Fibroblast of skin of abdomen (primary cell): ENCODE measurements at places on chromosomes 5 and 9.

DNA sequence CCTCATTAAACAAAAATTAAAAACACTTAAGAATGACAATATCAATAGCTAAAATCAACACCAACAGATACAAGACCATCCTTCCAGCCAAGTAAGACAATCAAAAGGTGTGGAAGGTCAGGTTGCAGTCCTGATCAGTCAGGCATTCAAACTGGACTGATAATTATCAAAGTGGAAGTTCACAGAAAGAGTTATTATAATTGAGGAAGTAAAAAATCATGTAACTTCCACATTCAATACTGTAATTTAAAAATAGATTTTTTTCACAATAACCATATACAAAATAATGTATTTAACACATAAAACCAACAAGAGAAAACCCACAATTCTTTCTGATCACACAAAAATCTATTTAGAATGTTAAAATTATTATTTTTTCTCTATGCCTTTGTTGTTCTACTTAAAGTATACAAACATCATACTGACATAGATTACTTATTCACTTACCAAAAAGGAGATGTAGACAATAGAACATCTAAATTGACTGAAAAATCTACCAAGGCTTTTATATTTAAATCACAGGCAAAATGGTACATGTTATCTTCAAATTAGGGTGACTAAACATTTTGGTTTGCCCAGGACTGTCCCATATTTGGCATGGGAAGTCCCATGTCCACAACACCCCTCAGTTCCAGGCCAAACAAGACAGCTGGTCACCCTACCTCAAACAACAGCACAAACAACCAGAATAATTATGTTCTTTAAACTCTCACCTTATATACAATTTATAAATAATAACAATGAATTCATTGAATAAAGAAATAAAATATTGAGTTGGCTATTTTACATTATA, 142.5 kb upstream of the SLC24A2 start:
- DNase-seq: no peak

DNA sequence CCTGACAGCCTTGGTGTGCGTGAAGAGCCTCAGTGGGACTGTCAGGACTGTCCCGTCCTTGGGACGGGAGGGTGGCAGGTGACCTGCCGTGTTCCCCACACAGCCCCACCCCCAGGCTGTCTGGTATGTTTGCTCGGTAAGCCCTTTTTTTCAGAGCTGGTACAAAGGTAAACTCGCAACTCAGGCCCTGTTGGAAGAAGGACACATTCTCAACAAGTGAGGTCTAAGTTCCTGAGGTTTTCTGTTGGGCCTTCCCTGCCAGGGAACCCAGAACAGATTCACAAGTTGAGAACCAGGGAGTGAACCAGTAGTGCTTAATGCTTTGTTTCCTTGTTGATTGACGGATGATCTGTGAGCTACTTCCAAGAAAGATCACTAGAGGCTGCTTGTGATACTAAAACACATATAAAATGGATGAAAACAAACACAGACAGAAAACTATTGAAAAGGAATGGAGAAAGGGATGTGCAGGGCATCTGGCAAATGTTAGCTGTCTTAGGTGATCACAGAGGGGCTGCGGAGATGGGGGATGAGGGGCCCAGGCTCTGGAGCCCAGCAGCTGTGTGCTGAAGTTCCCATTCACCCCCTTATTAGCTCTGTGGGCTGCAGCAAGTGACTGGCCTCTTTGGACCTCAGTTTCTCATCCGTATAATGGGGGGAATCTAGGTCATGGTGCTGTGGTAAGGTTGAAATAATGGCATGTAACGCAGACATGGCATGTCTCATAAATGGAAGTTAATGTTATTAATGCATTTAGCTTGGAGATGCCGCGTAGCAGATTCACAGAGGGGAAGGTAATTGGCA, 2.7 kb downstream of the NDST1 start:
- peak; percentile 75 for DNase-seq

DNA sequence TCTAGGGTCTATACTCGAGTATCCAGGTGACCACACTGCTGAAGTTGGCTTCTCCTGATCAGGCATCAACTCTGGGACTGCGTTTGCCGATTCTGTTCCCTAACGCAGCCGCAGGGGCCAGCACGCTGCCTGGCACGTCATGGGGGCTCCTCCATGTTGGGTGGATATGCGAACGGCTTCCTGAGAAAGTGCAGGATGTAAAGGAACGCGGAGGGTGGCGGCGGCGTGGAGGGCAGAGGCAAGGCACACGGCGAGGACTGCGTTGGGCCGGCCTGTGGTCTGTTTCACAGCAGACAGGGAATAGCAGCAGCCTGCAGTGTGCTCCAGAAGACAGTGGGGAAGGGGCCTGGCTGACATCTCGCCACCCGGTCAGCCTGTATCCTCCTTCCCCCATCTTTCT, 3.8 kb downstream of the LCN10 start:
- DNase-seq: no peak

DNA sequence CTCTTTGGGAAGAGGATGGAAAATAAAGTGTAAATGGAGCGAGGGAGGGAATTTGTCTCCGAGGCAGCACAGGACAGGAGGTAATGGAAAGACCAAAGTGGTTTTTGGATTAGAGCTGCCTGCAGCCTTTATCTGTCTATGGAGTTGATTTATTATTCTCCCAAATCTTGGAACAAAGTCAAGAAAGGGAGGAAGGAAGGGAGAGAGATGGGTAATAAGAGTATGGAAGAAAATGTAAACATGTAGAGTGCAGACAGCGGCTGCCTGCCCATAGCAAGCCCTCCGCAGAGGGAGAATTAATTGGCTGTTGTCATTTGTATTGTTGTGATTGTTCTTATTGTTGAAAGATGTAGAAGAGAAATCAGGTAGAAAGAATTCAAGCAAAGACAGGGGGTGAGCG, 15.7 kb downstream of the KCNIP1 start:
- DNase-seq: no peak

GRCh38 chr9:108270561-108270960, 585.2 kb downstream of the ACTL7B start:
- no peak for DNase-seq

DNA sequence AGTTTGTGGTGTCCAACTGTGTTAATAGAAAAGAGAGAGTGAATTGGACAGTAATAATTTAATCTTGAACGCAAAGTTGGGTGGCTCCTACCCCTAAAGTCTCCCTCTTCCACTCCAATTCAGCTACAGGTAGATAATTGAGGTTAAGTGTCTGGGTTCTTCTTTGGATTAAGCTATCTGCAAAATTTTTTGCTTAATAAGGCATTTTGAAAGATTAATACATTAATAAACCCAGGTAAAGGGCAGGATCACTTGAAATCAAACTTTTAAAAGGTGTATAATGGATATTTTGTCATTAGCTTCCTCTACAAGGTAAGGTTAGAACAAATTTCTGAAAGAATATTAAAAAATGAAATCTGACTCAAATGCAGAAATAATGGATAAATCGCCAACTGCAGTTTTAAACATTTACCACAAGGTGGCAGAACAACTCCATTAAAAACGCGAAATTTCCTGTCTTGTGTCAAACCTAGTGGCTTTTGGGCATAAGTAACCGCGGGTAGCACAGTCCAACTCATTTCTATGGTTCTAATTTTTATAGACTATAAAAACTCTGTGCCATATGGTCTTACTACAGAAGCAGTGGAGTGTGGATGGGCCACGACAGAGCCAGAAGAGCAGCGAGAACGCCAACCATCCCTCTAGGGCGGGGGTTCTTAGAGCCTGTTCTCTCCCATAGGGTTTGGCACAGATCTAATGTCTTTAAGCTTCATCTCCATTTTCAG, 276.5 kb downstream of the ARHGEF28 start:
- peak; percentile 68 for DNase-seq

DNA sequence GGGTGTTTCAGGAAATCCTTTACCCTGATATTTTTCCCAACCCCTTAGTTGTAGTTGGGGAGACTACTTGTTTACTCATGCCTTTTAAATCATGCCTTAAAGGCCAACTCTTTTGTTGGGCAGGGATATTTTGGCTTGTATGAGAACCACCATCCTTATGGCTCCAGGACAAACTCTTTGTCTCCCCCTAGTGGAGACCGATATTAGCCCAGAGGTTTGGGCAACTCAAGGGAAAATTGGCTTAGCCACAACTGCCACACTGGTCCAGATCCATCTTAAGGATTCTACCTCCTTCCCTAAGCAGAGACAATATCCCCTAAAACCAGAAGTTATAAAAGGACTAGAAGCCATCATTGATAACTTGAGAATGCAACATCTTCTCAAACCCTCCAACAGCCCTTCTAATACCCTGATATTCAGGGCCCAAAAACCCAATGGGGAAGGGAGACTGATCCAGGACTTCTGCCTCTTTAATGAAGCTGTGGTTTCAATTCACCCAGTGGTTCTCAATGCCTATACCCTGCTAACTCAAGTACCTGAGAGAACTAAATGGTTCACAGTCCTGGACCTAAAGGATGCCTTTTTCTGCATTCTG, 100.9 kb upstream of the HCN1 start:
- no peak for DNase-seq

- DNase-seq: no peak
Measured at GRCh38 chr5:179417696-179418095, 72.4 kb upstream of the ADAMTS2 start.

GRCh38 chr9:117354244-117354847, 60.5 kb downstream of the ASTN2 start:
- no peak for DNase-seq

GRCh38 chr5:77683171-77683732, 44.7 kb upstream of the OTP start:
- peak; percentile 8 for DNase-seq

DNA sequence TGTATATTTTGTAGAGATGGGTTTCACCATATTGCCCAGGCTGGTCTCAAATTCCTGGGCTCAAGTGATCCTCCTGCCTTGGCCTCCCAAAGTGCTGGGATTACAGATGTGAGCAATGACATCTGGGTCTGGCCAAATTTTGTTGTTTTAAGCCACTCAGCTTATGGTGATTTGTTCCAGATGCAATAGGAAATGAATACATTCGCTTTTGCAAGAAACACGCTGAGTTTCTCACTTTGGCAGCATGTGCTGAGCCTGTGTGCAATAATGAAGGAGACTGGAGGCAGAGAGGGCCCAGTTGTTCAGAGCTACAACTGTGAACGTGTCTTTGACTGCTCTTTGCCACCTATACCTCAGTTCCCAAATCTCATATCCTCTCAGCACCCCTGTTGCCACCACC, 56.4 kb downstream of the KIF4B start:
- peak; percentile 17 for DNase-seq

- no peak for DNase-seq
Measured at GRCh38 chr5:155332618-155333017, 319.1 kb downstream of the KIF4B start.
